ENCODE measurements at places on chromosomes 12 and 14.

GRCh38 chr14:59217011-59217410 lies 28.5 kb downstream of the DAAM1 start:
- DNase-seq = no peak

DNA sequence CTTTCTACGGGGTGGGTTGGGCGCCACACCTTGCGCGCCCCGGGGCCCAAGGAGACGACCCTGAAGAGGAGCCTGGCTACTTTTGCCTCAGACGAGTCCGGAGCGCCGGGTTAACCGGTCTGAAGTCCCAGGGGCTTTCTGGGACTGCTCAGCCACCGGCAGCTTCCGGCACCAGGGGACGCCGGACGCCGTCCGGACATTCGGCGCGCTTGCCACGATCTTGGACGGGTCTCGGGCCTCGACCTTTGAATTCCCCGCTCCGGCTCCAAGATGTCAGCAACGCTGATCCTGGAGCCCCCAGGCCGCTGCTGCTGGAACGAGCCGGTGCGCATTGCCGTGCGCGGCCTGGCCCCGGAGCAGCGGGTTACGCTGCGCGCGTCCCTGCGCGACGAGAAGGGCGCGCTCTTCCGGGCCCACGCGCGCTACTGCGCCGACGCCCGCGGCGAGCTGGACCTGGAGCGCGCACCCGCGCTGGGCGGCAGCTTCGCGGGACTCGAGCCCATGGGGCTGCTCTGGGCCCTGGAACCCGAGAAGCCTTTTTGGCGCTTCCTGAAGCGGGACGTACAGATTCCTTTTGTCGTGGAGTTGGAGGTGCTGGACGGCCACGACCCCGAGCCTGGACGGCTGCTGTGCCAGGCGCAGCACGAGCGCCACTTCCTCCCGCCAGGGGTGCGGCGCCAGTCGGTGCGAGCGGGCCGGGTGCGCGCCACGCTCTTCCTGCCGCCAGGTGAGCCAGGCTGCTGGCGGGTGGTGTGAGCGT lies at the start of gene ACOT4:
Gene ACOT4 (plus strand): TSS at position 184 of the 760 bp plus-strand sequence. CDS start 87 bp downstream, at position 271.
- DNase-seq = no peak

- no peak for DNase-seq
Measured at GRCh38 chr14:103043257-103044015, 13.9 kb downstream of the CDC42BPB start.

- no peak for DNase-seq
Measured at GRCh38 chr12:38961012-38961411, 55.6 kb upstream of the CPNE8 start.

GRCh38 chr12:124142395-124143035 lies 152.4 kb upstream of the RFLNA start:
- DNase-seq = no peak

DNA sequence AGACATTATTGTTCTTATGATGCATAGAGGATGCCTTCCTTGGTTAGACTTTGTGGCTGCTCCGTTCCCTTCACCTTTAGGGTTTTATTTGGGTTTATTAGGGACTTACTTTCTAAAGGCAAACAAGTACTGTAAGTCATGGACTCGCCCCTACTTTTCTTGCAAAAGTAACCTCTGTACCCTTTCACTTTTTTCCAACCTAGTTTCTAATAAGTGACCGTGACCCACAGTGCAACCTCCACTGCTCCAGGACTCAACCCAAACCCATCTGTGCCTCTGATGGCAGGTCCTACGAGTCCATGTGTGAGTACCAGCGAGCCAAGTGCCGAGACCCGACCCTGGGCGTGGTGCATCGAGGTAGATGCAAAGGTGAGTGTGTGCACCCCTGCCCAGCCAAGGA lies 72.7 kb downstream of the SMOC1 start:
- DNase-seq = no peak

GRCh38 chr12:87274594-87275245 lies 754.5 kb downstream of the C12orf50 start:
- DNase-seq = no peak

DNA sequence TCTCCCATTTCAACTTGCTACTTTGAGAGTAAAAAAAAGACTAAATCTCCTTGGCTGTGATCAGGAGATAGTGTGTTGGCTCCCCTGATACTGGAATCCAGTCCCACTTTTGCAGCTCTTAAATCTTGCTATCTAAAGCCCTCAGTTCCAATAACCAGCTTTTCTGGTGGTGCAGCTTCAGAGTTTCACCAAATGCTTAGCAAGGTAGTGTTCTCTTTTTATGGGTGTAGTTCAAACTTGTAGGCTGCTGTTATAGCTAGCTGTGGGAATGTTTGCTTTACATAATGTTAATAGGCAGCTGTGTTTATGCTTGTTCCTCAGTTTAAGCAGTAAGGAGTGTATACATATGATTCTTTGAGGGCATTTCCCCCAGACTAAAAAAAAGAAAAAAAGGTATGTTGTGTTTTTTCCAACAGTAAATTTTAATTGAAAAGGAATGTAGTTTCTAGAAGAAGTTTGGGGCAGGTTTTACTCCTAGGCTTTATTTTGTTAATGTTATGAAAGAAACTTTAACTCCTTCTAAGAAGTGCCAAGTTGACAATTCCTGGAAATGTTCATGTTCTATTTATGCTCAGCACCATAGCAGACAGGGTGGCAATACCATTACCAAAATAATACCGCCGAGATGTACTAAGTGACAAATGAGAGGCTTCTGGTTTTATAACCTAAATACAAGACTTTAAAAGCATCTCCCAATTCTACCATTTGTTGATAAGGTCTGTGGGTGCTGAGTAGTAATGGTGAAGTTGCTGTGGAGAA lies 12.1 kb downstream of the CRADD start:
- DNase-seq = no peak

GRCh38 chr12:69313209-69313608 lies 35.0 kb upstream of the LYZ start:
- no peak for DNase-seq

- DNase-seq = no peak
Measured at GRCh38 chr14:57390806-57391516, 575 bp downstream of the NAA30 start.

DNA sequence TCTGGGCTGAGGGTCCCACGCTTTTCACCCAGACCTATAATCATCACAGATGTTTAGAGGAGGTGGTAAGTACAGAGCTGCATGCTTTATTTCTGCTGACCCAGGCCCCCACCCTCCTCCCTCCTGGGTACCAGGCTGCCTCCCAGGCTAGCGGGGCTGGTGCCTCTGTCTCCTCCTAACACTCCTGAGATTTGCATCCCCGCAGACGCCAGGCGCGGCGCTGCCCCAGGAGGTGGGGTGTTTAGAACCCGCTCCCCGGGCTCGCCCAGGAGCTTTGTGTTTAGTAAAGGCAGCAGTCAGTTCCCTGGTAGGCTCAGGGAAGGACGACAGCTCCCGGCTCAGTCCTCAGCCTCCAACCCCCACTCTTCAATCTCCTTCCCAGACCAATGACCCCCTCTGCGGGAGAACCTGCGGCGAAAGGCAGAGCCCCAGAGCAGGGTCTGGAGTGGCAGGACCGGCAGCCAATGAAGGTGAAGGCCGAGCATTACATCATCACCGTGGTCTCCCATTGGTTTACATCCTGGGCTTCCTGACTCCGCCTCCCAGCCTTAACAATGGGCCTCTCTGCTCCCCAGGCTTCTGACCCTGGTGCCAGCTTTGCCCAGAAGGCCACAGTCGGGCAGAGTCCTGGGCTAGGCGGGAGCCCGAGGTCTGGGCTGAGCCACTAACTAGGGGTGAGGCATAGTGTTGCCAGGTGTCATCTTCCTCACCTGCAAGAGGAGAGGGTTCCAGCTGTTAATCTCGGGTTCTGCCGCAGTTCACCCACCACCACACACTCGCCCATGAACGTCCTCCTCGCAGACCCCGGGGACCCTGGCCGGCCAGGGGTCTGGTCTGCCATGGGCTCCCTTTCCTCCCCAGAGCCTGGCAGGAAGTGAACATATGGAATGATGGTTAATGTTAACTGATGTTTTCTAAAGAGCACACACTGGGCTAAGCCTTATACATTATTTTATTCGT lies 57.5 kb downstream of the CALM1 start:
- no peak for DNase-seq

DNA sequence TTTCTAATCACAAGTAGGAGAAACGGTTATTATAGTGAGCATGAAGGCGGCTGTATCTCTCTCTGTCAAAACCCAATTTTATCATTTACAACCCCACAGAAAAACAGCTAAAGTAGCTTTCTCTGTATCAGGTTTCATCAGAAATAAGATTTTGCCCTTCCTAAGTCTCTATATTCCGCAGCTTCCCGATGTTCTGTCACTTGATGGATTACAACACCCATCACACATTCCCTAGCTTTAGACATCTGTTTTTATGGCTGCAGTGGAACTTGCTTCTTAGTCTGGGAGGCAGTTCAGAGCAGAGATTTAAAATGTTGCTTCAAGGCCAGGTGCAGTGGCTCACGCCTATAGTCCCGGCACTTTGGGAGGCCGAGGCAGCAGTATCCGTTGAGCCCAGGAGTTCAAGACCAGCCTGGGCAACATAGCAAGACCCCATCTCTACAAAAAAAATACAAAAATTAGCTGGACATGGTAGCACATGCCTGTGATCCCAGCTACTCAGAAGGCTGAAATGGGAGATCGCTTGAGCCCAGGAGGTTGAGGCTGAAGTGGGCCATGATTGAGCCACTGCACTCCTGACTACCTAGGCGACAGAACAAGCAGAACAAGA lies 27.6 kb upstream of the FOXN3 start:
- DNase-seq = no peak

GRCh38 chr12:47941475-47941780 lies 22.0 kb upstream of the TMEM106C start:
- no peak for DNase-seq

- no peak for DNase-seq
Measured at GRCh38 chr14:46074061-46074460, 577.5 kb downstream of the RPL10L start.

- no peak for DNase-seq
Measured at GRCh38 chr14:95157048-95157326, 342 bp downstream of the DICER1 start.

- DNase-seq = no peak
Measured at GRCh38 chr12:104680070-104680469, 223.3 kb downstream of the CHST11 start.

GRCh38 chr12:80118565-80119324 lies 19.4 kb downstream of the OTOGL start:
- DNase-seq = no peak

- no peak for DNase-seq
Measured at GRCh38 chr14:73211251-73212040, 25.9 kb upstream of the PAPLN start.

DNA sequence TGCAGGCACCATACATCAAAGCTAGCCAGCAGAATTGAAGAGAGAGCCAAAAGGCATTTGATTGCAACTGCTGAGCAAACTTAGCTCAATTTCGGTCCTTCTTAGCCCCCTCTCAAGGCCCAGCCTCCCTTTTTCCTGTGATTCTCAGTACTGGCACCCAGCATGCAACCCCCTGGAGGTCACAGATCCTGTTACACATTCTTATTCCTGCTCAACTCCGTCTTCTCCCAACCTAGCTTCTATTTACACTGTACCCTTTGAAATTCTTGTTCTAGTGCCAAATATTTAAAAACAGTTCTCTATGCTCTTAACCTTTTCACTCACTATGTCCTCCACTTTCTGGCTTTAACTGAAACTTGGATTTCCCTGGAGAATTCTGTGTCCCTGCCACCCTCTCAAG lies 131.3 kb upstream of the CPSF6 start:
- DNase-seq = no peak

DNA sequence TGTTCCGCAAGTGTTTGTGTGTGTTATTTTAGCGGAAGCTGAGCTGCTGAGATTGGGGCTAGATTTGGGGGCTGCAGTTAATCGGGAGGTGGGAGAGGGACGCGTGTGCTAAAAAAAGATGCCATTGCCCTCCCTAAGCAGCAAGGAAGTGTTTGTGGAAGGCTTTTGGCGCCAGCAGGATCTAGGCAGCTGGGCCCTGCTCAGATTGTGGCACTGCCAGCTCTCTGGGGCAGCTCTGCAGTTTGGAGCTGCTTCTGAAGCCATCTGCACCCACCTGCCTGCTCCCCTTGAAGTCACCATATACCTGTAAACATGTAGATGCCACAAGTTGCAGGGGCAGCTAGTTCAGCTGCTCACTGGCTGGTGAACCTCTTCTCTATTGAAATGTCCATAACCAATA lies 28.8 kb downstream of the TPCN1 start:
- DNase-seq = no peak

- no peak for DNase-seq
Measured at GRCh38 chr12:69575346-69575745, 9.9 kb upstream of the CCT2 start.

DNA sequence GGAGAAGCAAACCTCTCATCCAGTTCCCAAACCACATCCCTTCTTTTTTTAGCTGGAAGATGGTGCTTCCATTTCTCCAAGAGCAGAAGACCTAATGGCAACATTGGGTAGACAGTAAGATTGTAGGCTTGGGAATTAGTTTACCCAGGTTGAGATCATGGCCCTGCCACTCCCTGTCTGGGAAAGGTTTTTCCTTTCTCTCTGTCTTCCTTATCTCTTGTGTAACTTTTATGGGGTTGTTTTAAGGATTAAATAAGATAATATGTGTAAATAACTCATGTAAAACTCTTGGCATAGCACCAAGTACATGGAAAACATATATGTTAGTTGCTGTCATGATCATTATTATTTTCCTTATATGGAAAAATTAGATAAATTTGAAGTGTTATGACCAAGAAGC lies 23.2 kb upstream of the PSMA6 start:
- DNase-seq = no peak

- no peak for DNase-seq
Measured at GRCh38 chr14:28407996-28408395, 358.6 kb upstream of the FOXG1 start.

- no peak for DNase-seq
Measured at GRCh38 chr12:47194501-47194900, 114.7 kb upstream of the AMIGO2 start.

DNA sequence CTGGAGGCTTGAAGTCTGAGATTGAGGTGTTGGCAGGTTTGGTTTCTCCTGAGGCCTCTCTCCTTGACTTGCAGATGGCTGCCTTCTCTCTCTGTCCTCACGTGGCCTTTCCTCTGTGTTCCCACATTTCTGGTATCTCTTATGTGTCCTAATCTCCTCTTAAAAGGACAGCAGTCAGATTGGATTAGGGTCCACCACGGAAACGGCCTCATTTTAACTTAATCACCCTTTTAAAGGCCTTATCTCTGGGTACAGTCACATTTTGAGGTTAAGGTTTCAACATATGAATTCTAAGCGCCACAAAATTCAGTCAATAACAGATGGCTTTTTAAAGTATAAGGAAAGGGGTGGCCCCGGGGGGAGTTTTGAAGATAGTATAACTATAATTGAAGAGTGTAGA lies 33.5 kb downstream of the UNC79 start:
- no peak for DNase-seq

DNA sequence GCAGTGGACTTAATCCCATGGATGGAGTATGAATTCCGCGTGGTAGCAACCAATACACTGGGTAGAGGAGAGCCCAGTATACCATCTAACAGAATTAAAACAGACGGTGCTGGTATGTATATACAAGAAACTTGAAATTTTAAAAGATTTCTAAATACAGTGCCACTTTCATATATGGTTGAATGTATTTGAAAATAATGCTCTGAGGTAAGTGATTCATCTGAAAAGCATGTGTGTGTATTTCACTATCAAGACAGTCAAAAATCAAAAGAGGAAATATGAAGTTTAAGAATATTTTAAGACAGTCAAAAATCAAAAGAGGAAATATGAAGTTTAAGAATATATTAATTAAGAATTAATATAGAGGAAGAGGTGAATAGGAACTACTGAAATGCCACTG lies 195.0 kb upstream of the PDZRN4 start:
- DNase-seq = no peak

Data from NCI-H187 (cell line).